ENCODE measurements at places on chromosomes 7 and 10.

GRCh38 chr7:18962031-18962430, 155.4 kb downstream of the TWIST1 start:
- DNase-seq, result no peak

GRCh38 chr7:32079510-32079909, 9.3 kb upstream of the PDE1C start:
- DNase-seq, result no peak

- DNase-seq, result no peak
Observed at GRCh38 chr10:34205452-34205851, 609.6 kb downstream of the PARD3 start.

DNA sequence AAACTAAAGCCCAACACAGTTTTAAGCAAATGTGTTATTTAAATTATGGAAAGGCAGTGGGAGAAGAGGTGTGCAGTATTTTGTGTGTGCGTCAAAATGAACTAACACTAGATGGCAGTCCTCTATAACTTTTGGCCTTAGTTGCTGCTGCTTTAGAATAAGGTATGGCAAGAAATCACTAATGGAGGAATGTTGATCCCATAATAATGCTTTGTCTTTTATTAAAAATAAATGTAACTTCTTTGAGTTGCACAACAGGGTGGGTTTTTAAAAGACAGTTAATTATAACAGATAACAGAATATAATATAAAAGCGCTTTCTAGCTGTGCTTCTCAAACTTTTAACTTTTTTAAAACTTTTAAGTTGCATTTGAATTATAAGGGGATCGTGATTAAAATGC, 56.4 kb downstream of the BBS9 start:
- DNase-seq, result no peak

DNA sequence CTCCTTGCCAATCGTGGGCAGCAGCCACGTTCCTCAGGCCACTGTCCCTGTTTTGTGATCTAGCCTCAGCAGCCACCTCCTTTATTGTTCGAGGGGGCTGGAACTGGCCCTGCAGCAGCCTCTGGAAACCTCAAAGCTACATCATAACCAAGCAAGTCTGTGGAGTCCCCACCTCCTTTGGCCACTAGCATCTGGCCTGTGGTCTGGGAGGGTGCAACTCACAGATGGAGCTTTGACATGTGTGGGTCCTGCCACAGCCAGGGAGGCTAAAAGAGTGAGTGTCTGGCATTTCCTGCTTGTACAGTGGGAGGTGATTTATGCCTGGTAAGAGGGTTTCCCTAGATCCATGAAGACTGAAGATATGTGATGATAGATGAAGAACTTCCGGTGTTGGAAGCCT, 32.3 kb upstream of the NUB1 start:
- no peak for DNase-seq

DNA sequence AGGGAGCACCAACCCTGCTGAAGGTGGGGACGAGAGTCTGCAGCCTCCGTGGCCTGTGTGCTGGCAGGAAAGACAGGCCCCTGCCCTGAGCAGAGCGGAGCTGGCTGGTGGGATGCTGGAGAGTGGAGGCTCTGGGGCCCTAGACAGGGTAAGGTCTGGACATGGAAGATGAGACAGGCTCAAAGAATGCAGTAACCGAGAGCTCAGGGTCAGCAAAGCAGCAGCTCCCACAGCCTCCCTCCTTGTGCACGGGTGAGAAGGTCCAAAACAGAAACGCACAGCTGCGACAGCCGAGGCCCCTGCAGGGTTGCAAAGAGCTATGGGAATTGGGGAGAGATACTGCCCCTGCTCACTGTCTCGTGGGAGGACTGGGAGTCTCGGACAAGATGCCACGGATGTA, 80.5 kb downstream of the TNS3 start:
- no peak for DNase-seq

DNA sequence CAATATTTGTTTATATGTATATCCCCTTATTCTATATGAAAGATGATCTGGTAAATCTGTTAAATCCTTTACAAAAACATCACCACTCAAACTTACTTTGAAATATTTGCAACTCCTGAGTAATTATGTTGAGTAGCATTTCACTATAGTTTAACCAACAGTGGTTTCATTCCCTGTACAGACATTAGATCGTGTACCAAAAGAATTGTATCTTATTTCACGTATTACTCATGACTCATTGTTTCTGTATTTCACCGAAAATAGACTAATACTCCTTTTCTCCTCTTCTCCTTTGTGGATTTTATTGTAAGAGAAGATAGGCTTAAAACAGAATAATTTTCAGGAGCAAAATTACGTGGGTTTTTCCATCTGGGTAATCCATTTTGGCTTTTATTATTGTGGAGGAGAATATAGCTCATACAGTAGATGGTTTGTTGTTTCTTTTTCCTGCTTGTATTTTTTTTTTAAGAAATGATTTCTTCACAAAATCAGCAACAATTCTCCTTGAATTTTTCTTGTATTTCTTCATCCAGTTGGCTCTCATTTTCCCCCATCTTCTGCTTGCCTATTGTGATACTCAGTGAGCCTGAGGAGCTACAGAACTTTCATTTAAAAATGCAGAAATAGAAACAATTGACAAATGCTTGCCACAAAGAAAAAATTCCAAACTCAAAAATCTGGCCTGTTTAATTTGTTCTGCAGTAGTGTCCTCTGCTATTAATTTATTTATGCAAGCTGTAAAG, 90.6 kb upstream of the OIT3 start:
- DNase-seq, result no peak

GRCh38 chr10:28922127-28922526, 244.8 kb downstream of the BAMBI start:
- DNase-seq, result no peak

- no peak for DNase-seq
Observed at GRCh38 chr7:50353894-50354595, 49.5 kb downstream of the IKZF1 start.

- no peak for DNase-seq
Observed at GRCh38 chr7:21352540-21353387, 75.1 kb upstream of the SP4 start.

- DNase-seq, result no peak
Observed at GRCh38 chr7:36961693-36962092, 237.4 kb upstream of the AOAH start.

DNA sequence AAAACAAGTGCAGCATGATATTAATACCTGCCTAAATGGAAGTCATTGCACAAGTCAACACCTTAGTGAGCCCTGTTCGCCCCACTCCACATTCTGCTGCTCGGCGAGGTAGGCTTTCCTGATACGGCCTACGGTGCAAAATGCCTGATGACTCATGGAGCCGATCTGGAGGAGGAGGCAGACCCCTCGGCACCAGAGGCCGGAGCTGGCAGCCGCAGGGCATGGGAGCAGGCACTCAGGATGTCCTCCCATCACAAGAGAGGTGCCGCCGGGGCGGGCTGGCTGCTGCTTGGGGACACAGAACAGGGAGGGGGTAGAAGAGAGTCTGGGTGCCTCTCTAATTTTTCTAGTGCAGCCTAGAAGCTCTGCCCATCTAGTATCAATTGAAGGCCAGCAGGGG, 418.5 kb upstream of the MGMT start:
- no peak for DNase-seq

- DNase-seq, result no peak
Observed at GRCh38 chr7:35003679-35004303, 33.5 kb downstream of the DPY19L1 start.

All from activated T-cell treated with anti-CD3 and anti-CD28 coated beads for 1 hour (primary cell).